Activated CD4-positive, alpha-beta T cell treated with anti-CD3 and anti-CD28 coated beads, Interleukin-2, amount 10 ng/mL, durations not matched to agents 24 days and 14 days (primary cell): ENCODE measurements at places on chromosomes 12 and 14. TPM values are rescaled to one million over a fixed set of nuclear protein-coding genes. Genes with fewer than 3 reads are reported as not detected.

The HSPA2 gene
- total RNA-seq: 8.1 TPM in 2 replicates

The KRT79 gene
- 0.33 TPM in 1 of 2 replicates, not detected in the other for total RNA-seq

The TCL1B gene
- total RNA-seq: not detected in 2 replicates

The CELA1 gene
- not detected in 2 replicates for total RNA-seq

The SETD1B gene
- total RNA-seq: 26.6 and 29.2 TPM in 2 replicates

The PRKAB1 gene
- total RNA-seq: 27.5 and 33.3 TPM in 2 replicates

The RNU6-7 gene
- not detected in 2 replicates for total RNA-seq

The FAM181A gene
- total RNA-seq: not detected in 2 replicates
